ENCODE measurements at places on chromosomes 3 and 15. TPM values are rescaled to one million over a fixed set of nuclear protein-coding genes. Genes with fewer than 3 reads are reported as not detected.

DNA sequence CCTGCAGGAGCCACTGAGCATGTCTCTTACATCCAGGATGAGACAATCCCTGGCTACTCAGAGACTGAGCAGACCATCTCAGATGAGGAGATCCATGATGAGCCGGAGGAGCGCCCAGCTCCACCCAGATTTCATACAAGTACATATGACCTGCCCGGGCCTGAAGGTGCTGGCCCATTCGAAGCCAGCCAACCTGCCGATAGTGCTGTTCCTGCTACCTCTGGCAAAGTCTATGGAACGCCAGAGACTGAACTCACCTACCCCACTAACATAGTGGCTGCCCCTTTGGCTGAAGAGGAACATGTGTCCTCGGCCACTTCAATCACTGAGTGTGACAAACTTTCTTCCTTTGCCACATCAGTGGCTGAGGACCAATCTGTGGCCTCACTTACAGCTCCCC is 6.2 kb downstream of the MAP1A start:
- no peak for DNase-seq

DNA sequence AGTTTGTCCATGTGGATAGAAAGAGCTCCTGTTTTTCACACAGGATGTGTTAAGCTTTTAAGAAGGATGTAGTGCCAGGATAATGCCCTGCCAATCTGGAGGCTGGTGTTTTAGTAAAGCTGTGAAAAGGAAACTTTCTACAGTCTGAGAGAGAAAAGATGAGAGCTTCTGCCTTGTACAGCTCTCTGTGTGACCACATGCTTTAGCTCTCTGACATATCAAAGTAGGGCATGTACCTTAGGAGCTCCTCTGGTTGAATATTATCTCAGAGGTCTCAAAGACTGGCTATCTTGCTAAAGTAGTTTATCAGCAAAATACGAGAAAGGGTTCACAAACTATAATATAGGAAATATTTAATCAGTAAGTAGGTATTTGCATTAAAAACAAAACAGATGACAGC is 30.4 kb downstream of the CDIN1 start:
- no peak for DNase-seq

- DNase-seq, result no peak
Measured at GRCh38 chr3:128614076-128614475, 36.5 kb downstream of the RPN1 start.

FAM43A gene
- total RNA-seq, result 16.6 TPM

All from Right ventricle myocardium superior (tissue), 1 donor.